CD8-positive, alpha-beta memory T cell (primary cell): ENCODE measurements at places on chromosomes 2 and 18. TPM values are rescaled to one million over a fixed set of nuclear protein-coding genes. Genes with fewer than 3 reads are reported as not detected.

GRCh38 chr2:43803113-43803512 is 29.3 kb downstream of the DYNC2LI1 start:
- H3K4me3 ChIP-seq: no peak overlapping the region
- H3K4me1 ChIP-seq: no peaks in the 10 kb centered on the region
- H3K36me3 ChIP-seq: no peaks in the 10 kb centered on the region
- no peak for DNase-seq

- peaks cover 19% of the 10 kb centered on the region for H3K27me3 ChIP-seq
- peak overlapping the region; percentile 35 for H3K4me3 ChIP-seq
- H3K27ac ChIP-seq: no peak overlapping the region
- no peak for DNase-seq
- peaks cover 10% of the 10 kb centered on the region for H3K4me1 ChIP-seq
Measured at GRCh38 chr18:25349926-25350487, 2.0 kb downstream of the ZNF521 start.

- H3K36me3 ChIP-seq: no peaks in the 10 kb centered on the region
- no peaks in the 10 kb centered on the region for H3K4me1 ChIP-seq
- H3K27ac ChIP-seq: no peak overlapping the region
Measured at GRCh38 chr18:37435996-37436395, 129.6 kb downstream of the CELF4 start.

- peak overlapping the region; percentile 99 for H3K27ac ChIP-seq
- no peak for DNase-seq
- peak overlapping the region; percentile 87 for H3K4me3 ChIP-seq
- H3K36me3 ChIP-seq: no peaks in the 10 kb centered on the region
- H3K27me3 ChIP-seq: no peaks in the 10 kb centered on the region
Measured at GRCh38 chr2:61471905-61472805, 1.3 kb upstream of the USP34 start.

The ANKRD23 gene
- total RNA-seq: 3.9 TPM

The RSAD2 gene
- 0.85 TPM for total RNA-seq

GRCh38 chr2:66698091-66698490 is 263.2 kb downstream of the MEIS1 start:
- H3K4me1 ChIP-seq: no peaks in the 10 kb centered on the region
- no peaks in the 10 kb centered on the region for H3K27me3 ChIP-seq
- H3K4me3 ChIP-seq: no peak overlapping the region
- no peak for DNase-seq
- H3K27ac ChIP-seq: no peak overlapping the region

DNA sequence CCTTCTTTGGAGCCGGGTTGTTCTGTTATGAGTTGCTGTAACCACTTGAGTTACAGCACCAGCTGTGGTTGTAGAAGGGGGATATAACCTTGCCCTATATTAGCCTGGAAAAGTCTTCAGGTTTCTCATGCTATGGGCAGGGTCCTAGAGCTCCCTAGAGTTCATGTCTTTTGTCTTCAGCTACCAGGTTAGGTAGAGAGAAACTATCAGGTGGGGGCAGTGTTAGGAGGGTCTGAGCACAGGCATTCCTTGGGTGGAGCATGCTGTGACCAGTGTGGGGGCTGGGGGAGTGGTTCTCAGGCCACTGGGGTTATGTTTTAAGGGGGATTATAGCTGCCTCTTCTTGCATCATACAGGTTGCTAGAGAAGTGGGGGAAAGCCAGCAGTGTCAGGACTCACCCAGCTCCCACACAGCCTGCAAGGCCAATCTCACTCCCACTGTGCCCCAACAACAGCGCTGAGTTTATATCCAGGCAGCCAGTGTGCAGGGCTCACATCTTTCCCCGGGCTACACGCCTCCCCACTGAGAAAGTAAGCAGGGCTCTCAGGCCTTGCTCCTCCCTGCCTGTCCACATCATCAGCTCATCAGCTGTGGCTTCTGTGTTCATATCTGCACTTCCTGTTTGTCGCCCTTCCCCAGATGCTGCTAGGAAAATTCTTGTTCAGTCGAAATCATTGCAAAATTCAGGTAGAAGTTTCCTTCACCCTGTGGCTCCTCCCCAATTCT is 133.8 kb upstream of the NRXN1 start:
- H3K4me3 ChIP-seq: no peak overlapping the region
- H3K4me1 ChIP-seq: no peaks in the 10 kb centered on the region
- H3K36me3 ChIP-seq: no peaks in the 10 kb centered on the region
- no peak overlapping the region for H3K27ac ChIP-seq
- no peak for DNase-seq

The SNTG2 gene
- total RNA-seq: 1.7 TPM
